Stimulated activated CD8-positive, alpha-beta memory T cell treated with anti-CD3 and anti-CD28 coated beads, Interleukin-7, amount 100 ng/mL, for 4 hours (primary cell): ENCODE measurements at places on chromosomes 5 and 9.

DNA sequence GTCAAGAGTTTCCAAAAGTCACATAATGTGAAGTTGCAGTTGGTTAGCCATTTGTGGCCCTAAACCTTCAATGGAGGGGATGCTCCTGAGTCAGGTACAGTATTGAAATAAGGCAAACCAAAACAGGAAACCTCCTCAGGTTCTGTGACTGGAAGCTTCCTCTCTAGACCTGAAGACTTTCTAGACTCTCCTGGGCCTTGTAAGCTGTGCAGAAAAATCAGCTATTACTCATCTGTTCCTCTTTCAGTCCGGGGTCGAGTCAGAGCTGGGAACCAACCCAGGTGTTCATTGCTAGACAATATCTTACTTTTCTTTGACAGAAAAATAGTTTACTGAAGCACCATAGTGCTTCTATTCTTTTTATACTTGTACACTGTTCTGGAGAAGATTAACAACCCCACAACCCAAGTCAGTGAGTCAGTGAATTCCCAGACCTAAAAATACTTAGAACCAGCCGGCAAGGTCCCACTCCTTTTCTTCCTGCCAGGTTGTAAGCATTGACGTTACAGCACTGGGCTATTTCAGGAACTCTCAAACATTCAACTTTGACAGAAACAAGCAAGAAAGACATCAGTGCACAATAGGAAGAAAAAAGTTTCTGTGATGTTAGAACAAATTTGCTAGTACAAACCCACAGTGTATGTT, 47.3 kb downstream of the FSTL4 start:
- DNase-seq: no peak

- DNase-seq: no peak
Measured at GRCh38 chr5:66661149-66661548, 65.0 kb downstream of the MAST4 start.

DNA sequence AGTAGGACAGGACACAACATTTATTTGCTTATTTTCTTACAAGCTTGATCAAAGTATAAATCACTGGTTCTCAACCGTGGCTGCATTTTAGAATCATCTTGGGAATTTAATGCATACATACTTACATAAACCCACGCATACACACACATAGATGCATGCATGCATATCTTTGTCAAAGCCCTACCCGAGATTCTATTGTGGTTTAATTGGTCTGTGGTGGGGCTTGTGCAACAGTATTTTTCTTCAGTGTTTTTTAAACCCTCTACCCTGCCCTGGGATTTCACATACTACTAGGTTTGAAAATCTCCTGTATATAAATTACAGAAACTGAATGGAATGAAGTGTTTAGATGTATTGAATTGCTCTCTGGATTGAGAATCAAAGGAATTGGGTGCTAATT, 1166.2 kb downstream of the MAT2B start:
- DNase-seq: no peak

DNA sequence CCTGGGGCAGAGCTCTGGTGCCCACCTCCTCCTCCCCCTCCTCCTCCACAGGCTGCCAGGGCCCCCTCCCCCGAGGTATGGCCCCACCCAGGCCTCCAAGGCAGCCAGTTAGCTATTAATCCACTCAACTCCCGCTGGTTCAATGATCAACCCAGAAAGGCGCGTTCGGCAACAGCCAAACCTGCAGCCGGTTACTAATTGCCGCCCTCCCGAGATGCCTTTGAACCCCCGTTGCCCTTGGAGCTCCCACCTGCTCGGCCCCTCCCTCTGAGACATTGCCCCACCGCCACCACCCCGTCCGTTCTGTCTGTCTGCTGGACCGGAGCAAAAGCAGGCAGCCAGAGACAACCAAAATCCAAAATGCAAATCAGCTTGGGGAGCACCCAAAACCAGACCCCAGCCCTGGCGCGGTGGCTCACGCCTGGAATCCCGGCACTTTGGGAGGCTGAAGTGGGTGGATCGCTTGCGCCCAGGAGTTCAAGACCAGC, 25.8 kb downstream of the NOTCH1 start:
- DNase-seq: no peak

- DNase-seq: no peak
Measured at GRCh38 chr5:64680289-64680688, 10.0 kb upstream of the SHISAL2B start.

DNA sequence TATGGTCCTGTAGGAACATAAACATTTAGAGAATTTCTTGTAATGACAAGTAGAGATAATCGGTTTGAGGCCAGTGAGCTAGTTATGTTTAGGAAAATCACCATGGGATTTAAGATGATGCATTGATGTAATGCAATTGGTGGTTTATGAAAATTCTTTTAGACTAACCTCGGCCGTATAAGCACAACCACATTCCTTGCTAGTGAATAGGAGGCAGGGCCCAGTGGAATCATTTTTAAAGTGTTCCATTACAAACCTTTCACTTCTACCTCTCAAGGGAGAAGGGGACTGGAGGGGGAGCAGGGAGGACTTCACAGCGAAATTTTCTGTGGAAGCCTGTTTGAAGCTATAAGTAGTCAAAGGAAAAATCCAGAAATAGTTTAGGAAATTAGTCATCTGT, 71.8 kb upstream of the NFIL3 start:
- DNase-seq: no peak

DNA sequence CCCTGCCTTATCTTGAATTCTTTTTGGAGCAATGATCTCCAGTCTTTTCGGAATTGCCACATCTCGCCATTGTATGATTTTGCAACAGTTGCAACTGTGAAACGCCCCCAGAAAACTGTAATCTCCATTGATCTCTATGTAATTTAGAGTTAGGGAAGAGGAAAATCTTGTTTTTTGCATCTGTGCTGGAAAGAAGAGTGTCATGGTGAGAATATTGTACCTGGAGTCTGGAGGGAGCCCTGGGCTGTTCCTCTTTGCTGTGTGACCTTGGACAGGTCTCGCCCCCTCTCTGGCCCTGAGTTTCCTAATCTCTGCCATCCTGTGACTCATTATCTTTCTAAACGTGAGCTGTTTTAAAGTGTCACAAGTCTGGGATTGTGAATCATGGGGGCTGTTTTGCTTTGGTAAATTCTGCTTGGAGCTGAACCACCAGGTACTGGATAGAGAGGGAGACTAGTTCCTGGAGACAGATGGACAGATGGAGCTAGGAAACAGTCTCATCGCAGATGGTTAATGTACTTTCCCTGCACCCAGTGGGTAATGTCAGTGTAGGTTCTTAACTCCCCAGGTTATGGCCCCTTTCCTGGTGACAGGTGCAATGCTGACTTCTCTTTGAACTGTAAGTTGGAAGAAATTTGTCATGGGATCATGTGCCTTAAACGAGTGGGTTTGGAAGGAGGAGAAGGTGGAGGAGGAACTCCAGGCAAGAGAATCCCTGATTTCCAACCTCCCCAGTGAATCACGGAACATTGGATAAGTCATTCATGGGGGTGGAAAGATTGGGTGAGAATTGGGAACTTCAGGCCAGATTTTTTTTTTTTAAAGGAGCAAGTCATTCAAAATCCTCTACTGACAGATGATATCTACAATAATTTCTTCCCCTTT, 19.6 kb downstream of the PPARGC1B start:
- DNase-seq: no peak

GRCh38 chr9:72203205-72203803, 54.1 kb downstream of the GDA start:
- DNase-seq: no peak

- no peak for DNase-seq
Measured at GRCh38 chr5:18270635-18271338, 636.5 kb downstream of the TAF11L14 start.

DNA sequence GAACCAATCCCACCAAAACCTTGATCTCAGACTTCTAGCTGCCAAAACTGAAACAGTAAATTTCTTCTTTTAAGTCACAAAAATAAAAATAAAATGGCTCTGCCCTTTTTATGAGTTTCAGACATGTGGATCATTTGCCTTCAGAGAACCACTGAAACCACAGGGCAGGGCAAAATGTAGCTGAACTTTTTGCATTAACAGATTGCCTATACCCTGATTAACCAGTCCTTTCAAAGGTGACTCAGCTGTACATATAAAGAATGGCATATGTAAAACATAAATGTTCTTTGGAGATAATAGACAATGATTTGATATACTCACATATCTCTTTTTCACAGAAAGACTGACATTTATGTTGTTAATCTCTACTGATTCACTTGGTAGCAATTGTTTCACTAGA, 187.1 kb upstream of the GRIN3A start:
- no peak for DNase-seq

DNA sequence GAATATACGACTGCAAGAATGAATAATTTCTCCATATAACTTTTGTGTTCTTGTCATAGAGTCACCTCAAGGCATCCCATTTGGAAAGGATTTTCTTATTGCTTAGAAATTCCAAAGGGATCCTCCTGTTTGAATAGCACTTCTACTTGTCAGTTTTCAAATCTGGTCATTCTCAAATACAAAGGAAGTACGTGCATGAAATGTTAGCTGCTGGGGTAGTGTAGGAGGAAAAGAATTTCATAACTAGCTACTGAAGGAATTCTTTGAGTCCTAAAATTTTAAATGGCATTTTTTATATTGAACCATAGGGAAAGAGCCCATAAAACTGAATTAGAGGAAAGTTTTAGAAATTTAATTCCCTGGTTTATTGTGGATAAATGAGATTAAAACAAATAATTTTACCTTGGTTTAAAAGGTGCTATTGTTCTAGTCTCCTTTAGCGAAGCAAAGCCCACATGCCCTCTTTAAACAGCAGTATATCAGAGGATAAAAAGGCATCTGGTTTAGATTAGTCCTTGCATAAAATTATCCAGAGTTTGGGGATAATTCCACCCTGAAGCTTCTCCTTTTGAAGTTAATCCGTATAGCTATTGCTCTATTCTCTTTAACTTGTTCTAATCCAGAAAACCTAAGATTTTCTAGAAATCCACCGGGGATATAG, 2.0 kb upstream of the MPDZ start:
- DNase-seq: no peak

DNA sequence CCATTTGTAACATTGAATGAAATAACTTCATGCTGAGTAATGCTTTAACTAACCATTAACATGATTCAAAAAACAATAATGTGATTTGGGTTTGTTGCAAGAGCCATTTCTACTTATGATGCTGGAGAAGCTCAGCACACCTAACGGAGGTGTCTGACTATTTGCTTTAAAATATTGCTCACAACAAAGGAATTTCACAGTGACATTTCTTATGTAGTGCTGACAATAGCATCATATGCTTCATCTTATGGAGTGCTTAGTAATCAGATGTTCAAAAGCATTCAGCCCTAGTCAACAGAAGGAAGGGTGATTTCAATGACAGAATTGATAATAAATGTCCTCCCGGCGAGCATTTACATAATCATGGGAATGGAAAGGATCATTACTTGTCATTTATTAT, 1003.3 kb upstream of the COX7C start:
- DNase-seq: no peak

DNA sequence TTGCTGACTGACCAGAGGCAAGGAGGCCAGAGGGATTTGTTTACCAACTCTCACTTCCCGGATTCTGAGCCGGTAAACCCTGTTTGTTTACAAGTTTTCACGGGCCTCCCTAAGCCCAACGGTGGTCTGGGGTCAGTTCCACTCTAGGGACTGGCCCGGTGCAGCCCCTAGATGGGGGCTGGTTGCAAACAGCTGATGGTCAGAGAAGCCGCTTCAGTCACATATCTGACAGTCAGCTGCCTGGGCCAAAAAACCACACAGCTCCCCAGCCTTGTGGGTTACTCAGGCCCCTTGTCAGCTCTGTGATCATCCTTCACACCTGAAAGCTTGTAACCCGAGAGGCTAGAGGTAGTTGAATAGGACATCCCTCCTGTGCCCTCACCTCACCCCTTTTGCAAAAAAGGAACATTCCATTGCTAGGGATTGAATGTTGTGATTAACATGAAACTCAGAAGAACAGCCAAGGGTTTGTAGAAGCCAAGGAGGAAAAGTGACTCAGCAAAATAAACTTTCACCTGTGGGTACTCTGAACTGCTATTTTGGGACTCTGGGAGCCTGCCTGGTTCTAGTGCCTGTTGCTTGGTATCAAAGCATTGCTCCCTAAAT, 40.4 kb downstream of the SAR1B start:
- DNase-seq: no peak

GRCh38 chr5:113059232-113060040, 82.8 kb downstream of the DCP2 start:
- no peak for DNase-seq

DNA sequence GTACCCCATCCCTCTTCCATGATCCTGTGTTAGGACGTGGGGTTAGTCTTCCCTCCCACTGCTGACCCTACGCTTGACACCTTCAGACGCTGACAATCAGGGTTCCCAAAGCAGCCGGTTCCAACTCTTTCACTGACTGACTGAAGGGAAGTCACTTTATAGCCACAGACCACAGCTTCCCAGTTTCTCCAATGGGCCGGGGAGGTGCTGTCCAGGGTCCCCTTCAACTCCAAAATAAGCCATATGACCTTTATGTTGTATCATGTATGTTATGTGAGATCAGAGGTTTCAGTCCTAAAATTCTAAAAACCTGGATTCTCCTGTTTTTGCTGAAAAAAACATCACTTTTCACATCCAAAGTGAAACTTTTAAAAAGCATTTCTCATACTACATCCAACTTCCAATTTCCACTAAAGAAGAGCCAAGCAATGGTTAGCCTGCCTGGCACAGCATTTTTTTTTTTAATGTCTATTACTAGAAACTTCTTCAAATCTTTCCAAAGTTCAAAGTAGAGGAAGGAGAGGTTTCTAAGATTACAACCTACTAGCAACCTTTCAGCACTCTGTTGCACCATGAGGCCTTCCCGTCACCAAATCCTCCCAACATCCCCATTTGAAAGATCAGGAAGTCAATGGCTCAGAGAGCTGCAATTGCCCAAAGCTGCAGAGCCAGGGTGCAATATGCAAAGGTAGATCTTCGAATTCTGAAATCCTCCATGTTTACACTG, 5.2 kb downstream of the EPB41L4B start:
- no peak for DNase-seq

DNA sequence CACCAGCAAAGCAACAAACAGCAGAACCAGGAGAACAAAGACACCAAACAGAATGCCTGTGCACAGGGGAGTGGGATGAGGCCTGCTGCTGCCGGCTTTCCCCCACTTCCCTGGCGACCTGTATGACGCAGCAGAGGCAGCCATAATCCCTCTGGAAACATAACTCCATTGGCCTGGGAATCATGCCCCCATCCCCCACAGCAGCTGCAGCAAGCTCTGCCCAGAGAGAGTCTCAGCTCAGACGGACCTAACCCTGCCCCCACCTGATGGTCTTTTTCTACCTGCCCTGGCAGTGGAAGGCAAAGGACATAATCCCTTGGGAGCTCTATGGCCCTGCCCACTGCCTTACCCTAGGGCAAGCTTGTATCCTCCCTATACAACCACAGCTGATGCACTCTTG, 81.8 kb upstream of the FANCC start:
- no peak for DNase-seq
